CD4-positive, alpha-beta memory T cell (primary cell): ENCODE measurements at places on chromosomes 3 and 15. TPM values are rescaled to one million over a fixed set of nuclear protein-coding genes. Genes with fewer than 3 reads are reported as not detected.

DNA sequence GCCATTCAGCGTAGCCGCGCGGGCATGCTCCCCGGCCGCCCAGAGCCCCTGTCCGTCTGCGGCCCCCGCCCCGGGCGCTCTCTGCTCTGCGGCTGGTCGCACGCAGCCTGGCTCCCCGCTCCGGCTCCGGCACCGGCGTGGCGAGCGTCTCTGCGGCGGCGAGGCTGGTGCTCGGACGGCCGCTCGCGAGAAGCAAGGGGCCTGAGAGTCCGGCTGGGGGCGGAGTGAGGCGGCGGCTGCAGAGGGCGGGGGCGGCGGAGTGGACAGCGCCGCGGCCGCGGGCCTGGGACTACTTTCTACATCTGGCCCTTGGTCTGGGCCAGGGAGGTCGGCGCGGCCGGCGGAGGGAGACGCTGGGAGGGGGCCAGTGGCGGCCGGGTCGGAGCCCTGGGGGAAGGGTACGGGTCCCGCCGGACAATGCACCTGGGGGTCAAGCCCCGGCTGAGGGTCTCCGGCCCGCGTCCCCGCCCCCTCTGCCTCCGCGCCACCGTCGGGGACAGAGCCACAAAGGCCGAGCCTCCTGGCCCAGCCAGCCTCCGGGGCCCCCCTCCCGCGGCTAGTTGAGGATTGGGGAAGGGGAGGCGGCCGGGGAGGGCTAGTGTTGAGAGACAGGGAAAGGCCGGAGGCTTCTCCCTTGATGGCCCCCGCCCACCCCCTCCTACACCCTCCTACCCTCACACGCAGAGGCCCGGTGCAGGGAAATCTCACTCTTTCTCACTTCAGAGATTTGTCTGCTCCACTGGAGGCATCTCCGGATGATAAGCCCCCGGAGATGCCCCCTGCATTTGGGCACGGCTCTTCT is at the start of gene PRTG:
PRTG (minus strand) TSS at position 226 of the 802 bp plus-strand sequence; CDS start at position 5, 221 bp downstream.
- peak within 1 kb of the TSS; percentile 45 for H3K4me3 ChIP-seq
- no peak for DNase-seq
- H3K27ac ChIP-seq: no peak within 1 kb of the TSS
- H3K27me3 ChIP-seq: peaks cover 22% of the 10 kb centered on the region

GRCh38 chr15:99504823-99505551 is 60.8 kb upstream of the MEF2A start:
- no peak for DNase-seq
- no peaks in the 10 kb centered on the region for H3K27me3 ChIP-seq
- no peaks in the 10 kb centered on the region for H3K4me1 ChIP-seq
- no peak overlapping the region for H3K27ac ChIP-seq
- H3K4me3 ChIP-seq: no peak overlapping the region

- no peaks in the 10 kb centered on the region for H3K27me3 ChIP-seq
- H3K4me1 ChIP-seq: no peaks in the 10 kb centered on the region
- DNase-seq: no peak
- H3K4me3 ChIP-seq: no peak overlapping the region
- H3K36me3 ChIP-seq: no peaks in the 10 kb centered on the region
Measured at GRCh38 chr3:46400000-46400734, 6.7 kb downstream of the CCR5AS start.

- H3K27ac ChIP-seq: no peak overlapping the region
- H3K4me3 ChIP-seq: no peak overlapping the region
Measured at GRCh38 chr3:60325610-60326170, 925.6 kb downstream of the FHIT start.

- no peak overlapping the region for H3K4me3 ChIP-seq
- no peaks in the 10 kb centered on the region for H3K4me1 ChIP-seq
- no peak overlapping the region for H3K27ac ChIP-seq
- no peak for DNase-seq
- no peaks in the 10 kb centered on the region for H3K36me3 ChIP-seq
Measured at GRCh38 chr3:40608091-40608490, 83.3 kb downstream of the ZNF621 start.

- peaks cover 32% of the 10 kb centered on the region for H3K4me1 ChIP-seq
- H3K4me3 ChIP-seq: no peak overlapping the region
- peak overlapping the region; percentile 4 for H3K27ac ChIP-seq
- H3K27me3 ChIP-seq: no peaks in the 10 kb centered on the region
Measured at GRCh38 chr3:188322135-188322887, 168.4 kb downstream of the LPP start.

GRCh38 chr15:57705746-57706404 is 639 bp upstream of the POLR2M start:
- H3K36me3 ChIP-seq: peaks cover 13% of the 10 kb centered on the region
- H3K4me3 ChIP-seq: peak overlapping the region; percentile 77
- no peak for DNase-seq
- H3K4me1 ChIP-seq: peaks cover 58% of the 10 kb centered on the region
- H3K27ac ChIP-seq: peak overlapping the region; percentile 84

- DNase-seq: peak; percentile 24
- peaks cover 20% of the 10 kb centered on the region for H3K36me3 ChIP-seq
- H3K4me3 ChIP-seq: peak overlapping the region; percentile 69
Measured at GRCh38 chr3:48466386-48467109, 20.0 kb downstream of the ATRIP start.

DNA sequence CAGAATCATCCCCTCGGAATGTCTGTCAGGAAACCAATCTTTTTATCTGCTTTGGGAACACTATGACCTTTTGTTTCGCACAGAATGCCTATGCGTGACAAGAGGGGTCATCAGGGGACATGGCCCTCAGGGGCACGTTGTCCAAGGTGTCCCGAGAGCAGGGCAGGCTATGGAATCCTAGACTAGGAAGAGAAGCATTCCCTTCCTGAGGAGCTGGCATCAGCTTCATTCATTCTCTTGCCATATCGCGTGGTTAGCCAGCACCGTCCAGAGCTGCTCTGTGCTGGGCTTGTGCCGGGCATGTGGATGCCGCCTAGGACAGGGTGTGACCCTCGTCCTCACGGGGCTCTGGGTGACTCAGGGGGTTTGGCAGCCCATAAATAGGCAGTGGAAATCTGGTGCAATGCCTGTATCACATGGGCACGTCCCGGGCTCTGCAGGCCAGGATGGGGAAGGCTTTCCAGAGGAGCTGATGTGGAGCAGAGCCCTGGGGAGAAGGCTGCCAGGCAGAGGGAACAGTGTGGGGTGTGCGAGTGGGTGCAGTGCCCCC is 117.8 kb downstream of the TMEM266 start:
- no peaks in the 10 kb centered on the region for H3K36me3 ChIP-seq
- H3K4me1 ChIP-seq: peaks cover 14% of the 10 kb centered on the region
- DNase-seq: no peak
- H3K27ac ChIP-seq: no peak overlapping the region
- no peak overlapping the region for H3K4me3 ChIP-seq
- no peaks in the 10 kb centered on the region for H3K27me3 ChIP-seq

DNA sequence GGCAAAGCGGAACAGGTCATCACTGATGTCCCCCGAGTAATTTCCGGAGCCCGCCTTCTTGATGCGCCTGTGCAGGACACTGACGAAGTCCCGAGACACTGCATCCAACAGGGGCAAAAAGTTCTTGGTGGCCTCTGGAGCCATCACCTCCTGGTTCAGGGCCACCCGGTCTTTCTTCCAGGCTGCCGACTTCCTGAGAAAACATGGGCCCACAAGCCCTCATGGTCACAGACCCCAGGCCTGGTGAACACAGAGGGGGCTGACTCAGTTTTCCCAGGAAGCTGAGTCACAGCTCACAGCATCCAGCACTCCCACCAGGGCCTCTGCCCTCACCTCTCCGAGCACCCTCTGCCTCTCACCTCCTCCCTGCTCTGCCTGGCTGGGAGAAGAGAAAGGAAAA is 22.4 kb downstream of the CYP11A1 start:
- no peaks in the 10 kb centered on the region for H3K4me1 ChIP-seq
- no peak for DNase-seq
- H3K4me3 ChIP-seq: no peak overlapping the region
- H3K27ac ChIP-seq: no peak overlapping the region

DNA sequence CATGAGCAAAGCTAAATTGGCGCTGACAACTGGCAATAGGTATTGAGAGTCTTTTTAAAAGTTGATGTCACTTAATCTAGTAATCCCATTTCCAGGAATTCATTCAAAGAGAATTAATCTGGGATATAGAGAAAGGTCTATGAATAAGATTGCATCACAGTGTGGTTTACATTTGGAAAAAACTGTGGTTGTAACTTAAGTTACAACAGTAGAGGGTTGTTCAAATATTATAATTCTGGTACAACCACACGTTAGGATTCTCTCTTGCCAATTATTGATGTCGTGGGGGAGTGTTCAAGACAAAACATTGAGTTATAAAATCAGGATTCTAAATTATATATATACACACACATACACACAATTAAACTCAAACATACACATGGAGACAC is 79.8 kb downstream of the LIPC start:
- no peak overlapping the region for H3K4me3 ChIP-seq
- DNase-seq: no peak
- H3K36me3 ChIP-seq: no peaks in the 10 kb centered on the region
- peaks cover 11% of the 10 kb centered on the region for H3K4me1 ChIP-seq
- no peak overlapping the region for H3K27ac ChIP-seq
- H3K27me3 ChIP-seq: no peaks in the 10 kb centered on the region

- peaks cover 13% of the 10 kb centered on the region for H3K4me1 ChIP-seq
- peaks cover 5% of the 10 kb centered on the region for H3K27me3 ChIP-seq
- no peak for DNase-seq
- no peaks in the 10 kb centered on the region for H3K36me3 ChIP-seq
- no peak overlapping the region for H3K4me3 ChIP-seq
Measured at GRCh38 chr3:134369861-134370596, 4.2 kb downstream of the AMOTL2 start.

- H3K27ac ChIP-seq: no peak overlapping the region
- H3K4me1 ChIP-seq: no peaks in the 10 kb centered on the region
- H3K36me3 ChIP-seq: no peaks in the 10 kb centered on the region
- DNase-seq: no peak
- no peak overlapping the region for H3K4me3 ChIP-seq
Measured at GRCh38 chr3:16073203-16073602, 101.3 kb upstream of the GALNT15 start.

- no peaks in the 10 kb centered on the region for H3K36me3 ChIP-seq
- H3K4me1 ChIP-seq: peaks cover 48% of the 10 kb centered on the region
- H3K27me3 ChIP-seq: no peaks in the 10 kb centered on the region
- peak; percentile 38 for DNase-seq
- H3K4me3 ChIP-seq: peak overlapping the region; percentile 79
Measured at GRCh38 chr3:53254509-53255422, 1.1 kb downstream of the TKT start.

GRCh38 chr3:71779674-71780377 is 5.1 kb downstream of the PROK2 start:
- peaks cover 20% of the 10 kb centered on the region for H3K4me1 ChIP-seq
- no peak overlapping the region for H3K27ac ChIP-seq
- H3K27me3 ChIP-seq: peaks cover 22% of the 10 kb centered on the region
- no peak for DNase-seq

DNA sequence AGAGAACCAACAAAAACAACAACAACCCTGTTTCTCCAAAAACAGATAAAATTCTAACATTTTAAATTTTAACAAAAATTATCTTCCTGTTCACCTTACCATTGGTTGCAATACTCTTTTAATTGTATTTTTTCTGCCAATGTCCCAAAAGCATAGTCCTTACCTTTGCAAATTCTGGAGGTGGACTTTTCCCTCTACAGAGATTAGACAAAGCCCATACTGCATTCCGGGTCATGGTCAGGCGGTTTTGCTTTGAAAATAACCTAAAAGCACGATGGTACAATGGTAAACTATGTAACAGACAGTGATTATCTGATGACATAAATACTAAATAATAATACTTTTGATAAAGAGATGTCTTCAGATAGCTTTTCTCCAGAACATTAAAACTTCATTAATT is 35.5 kb upstream of the WDR5B start:
- H3K36me3 ChIP-seq: peaks cover 20% of the 10 kb centered on the region
- no peak overlapping the region for H3K4me3 ChIP-seq
- no peak overlapping the region for H3K27ac ChIP-seq

- no peaks in the 10 kb centered on the region for H3K4me1 ChIP-seq
- H3K27ac ChIP-seq: no peak overlapping the region
- H3K27me3 ChIP-seq: no peaks in the 10 kb centered on the region
- no peaks in the 10 kb centered on the region for H3K36me3 ChIP-seq
- DNase-seq: no peak
- H3K4me3 ChIP-seq: no peak overlapping the region
Measured at GRCh38 chr3:173750095-173750494, 352.6 kb downstream of the NLGN1 start.

The CLDN18 gene
- total RNA-seq: not detected

The HTR3E gene
- total RNA-seq: not detected

The EFHB gene
- not detected for total RNA-seq

The DAZL gene
- total RNA-seq: not detected

The PIK3CB gene
- 44.8 TPM for total RNA-seq

The NDUFB4 gene
- total RNA-seq: 82.8 TPM

The ITPKA gene
- total RNA-seq: 0.36 TPM

The UQCC5 gene
- total RNA-seq: 13.2 TPM

The ZBED2 gene
- total RNA-seq: 0.19 TPM

The PLEKHO2 gene
- 24.1 TPM for total RNA-seq

The ARHGEF26 gene
- total RNA-seq: 0.14 TPM

The ECE2 gene
- total RNA-seq: not detected

The NANOGP8 gene
- total RNA-seq: not detected

The COL7A1 gene
- 1.9 TPM for total RNA-seq

The ALDH1L1 gene
- not detected for total RNA-seq

The CCR9 gene
- 4.5 TPM for total RNA-seq
